ENCODE measurements at places on chromosomes 16 and 17.

DNA sequence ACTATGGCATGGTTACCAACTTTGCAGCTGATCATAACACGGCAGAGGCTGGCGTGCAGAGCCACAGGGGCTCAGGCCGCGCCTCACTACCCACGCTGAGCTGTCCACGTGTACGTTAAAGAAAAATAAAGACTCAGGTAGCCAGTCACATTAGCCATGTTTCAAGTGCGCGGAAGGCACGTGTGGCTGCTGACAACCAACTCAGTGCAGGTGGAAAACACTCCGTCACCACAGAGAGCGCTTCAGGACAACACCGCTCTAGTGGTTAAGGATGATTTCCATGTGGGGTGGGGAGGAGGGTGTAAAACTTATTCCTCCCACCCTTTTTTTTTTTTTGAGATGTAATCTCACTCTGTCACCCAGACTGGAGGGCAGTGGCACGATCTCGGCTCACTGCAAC is 33.8 kb downstream of the ZCCHC14 start:
- DNase-seq, result no peak

GRCh38 chr16:1492923-1493745 is at the start of gene TELO2:
TELO2 (plus strand) TSS chr16:1493360; CDS start chr16:1494282, 922 bp downstream.
- peak; percentile 81 for DNase-seq

- DNase-seq, result no peak
Observed at GRCh38 chr17:32976605-32977004, 15.0 kb upstream of the SPACA3 start.

GRCh38 chr17:42979511-42980273 is at the start of gene PTGES3L:
PTGES3L (minus strand) TSS chr17:42980080; CDS start chr17:42980053, 27 bp downstream.
- peak; percentile 60 for DNase-seq

DNA sequence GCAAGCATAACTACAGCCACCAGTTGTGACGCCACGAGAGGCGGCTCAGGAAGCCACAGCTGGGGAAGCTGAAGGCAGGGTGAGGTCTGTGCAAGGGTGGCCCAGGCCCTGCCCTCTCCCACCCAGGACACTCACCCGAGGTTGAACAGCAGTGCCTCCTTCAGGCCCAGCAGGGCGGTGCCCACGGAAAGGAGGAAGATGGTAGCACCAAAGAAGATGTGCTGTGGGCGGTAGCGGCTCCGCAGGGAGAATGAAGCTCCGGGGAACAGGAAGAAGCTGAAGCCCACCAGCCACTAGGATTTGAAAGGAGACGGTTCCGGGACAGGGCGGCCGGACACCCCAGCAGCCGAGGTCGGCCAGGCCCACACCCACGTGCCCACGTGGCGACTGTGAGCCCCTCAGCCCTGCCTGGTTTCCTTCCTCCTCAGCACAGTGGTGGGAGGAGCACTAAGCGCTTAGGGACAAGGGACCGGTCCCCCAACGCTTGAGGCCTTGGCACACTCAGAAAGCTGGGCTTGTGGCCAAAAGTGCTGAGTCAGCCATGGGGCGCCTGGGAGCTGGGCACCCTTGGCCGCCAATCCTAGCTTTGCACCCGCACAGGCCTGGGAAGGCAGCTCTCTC is 11.0 kb downstream of the CYB561 start:
- peak; percentile 74 for DNase-seq

DNA sequence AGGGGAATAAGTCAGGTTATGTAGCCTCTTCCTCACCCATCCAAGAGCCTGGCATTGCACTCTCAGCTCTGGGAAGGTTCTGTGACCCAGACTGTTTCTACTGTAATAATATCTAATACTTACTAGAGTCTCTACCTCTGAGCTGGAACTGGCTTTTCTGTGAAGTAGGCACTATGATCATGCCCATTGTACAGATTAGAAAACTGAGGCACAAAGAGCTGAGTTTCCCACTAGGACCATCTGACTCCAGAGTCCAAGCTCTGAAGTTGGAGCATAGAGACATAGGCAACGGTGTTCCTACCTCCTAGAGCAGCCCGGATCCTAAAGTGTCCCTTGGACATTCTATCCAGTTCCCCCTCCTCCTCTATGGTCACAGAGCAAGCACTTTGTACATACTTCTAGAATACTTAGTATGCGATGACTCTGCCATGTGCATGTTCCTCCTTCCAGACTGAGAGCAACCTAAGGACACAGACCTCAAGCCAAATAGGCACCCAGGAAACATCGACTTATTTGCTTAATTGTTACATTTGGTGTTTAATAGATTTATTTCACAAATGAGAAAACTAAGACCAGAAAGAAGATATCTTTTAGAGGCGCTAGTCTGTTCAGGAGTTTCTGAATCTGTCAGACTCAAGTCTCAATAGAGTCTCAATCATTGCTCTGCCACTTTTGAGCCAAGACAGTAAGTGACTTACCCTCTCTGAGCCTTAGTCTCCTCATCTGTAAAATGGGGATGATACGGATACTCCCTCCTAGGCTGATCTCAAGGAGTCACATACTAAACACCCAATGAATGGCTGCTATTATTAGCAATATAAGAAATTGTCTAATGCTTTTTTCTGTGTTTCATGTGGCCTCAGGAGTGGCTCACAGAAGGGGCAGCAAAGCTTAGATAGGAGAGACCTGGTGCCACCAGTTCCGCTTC is 3.6 kb downstream of the CLEC19A start:
- DNase-seq, result no peak

DNA sequence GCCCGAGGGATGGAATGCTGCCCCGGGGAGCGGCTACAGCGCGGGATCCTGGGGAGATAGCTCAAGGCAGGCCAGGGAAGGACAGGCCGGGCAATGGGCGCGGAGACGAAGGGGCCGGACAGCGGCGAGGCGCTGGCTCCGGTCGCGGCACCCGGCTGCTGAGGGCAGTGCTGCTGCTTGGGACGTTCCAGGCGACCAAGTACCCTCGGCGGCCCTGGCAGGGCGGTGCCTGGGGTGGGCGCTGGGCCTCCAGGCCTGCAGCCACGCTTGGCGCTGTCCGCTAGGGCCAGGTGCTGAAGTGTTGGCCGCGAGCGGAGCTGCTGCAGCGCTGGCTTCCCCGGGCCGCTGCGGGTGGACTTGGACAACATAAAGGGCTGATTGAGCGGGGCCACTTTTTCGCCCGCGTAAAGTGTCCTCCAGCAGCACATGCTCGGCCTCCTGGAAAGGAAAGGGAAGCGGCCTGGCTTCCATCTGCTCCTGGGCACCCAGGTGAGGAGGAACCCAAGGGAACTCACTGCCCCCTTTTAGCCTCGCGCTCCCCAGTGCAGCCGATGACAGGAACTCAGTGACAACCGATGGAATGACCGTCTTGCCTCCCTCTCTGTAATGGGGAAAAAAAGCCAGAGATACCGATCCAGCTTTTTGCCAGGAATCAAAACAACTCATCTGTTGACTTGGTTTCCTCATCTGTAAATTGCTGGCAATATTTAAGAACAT is 23.7 kb downstream of the CLEC3A start:
- peak; percentile 73 for DNase-seq

- no peak for DNase-seq
Observed at GRCh38 chr16:1056196-1056595, 16.4 kb upstream of the SSTR5 start.

GRCh38 chr17:66371561-66371960 is 69.1 kb downstream of the PRKCA start:
- no peak for DNase-seq

DNA sequence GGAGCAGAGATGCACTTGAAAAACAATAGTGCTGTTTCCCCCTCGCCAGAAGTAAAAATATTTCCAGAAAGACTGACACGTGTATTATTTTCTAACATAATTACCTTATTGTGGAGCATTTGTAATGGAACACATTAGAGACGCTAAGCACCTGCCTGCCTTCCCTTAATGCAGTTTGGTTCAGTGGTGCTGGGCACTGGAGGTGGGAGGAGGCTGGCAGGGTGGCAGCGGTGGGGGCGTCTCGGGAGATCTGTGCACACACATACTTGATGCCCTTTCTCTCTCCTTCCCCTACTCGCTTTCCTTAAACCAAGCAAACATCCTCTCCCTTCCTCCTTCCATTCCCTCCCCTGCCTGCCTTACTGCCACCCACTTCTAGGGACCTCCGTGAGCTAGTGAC is 156.6 kb upstream of the SDK2 start:
- DNase-seq, result no peak

DNA sequence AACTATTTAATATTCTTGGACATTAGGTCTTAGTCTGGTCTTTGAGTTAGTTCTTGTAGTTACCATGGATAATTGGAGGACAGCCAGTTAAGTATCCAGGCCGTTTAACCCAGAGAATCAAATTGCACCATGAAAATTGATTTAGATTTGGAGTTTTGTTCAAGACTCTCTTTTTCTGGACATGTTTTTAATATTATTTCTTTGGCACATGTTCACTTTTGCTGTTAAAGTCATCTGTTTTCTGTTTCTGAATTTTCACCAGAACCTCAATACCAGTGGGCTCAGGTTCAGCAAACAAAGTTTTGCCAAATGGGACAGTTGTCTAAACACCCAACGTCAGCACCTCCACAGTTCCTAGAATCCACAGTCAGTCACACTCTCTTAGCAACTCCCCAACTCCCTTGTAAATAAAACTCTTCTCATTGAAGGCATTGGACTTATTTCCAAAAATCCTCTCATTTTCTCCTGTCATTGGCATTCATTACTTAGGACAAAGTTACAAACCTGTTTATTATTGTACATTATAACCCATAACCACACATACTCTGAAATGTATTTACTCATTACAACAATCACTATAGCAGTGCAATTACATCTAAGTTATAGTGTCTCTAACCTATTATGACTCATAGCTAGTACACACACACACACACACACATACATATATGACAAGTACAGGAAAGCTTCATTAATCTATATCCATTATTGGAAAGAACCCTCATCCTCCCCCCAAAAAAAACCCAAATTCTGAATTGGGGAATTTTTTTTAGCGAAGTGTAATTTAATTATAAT is 33.5 kb upstream of the DNAH9 start:
- DNase-seq, result no peak

- no peak for DNase-seq
Observed at GRCh38 chr16:79601092-79601930, 774 bp upstream of the MAF start.

- DNase-seq, result no peak
Observed at GRCh38 chr17:57782647-57783337, 37.7 kb upstream of the CCDC182 start.

DNA sequence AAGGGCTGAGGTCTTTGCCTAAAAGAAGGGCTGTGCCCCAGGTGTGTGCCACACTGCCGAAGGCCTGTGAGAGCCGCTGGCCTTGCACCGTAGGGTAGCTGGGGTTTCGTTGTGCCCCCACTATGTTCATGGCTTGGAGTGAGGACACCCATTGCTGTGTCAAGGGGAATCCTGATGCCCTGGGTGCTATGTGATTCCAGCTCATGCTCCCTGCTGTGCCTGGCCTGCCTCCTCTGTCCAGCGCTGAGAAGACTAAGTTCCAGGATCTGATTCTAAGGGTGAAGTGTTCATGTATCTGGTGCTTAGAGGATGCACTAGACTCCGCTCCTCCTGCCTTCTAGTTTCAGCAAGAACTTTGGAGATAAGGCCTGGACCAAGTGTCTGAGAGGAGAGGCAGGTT is 47.4 kb downstream of the SREBF1 start:
- no peak for DNase-seq

DNA sequence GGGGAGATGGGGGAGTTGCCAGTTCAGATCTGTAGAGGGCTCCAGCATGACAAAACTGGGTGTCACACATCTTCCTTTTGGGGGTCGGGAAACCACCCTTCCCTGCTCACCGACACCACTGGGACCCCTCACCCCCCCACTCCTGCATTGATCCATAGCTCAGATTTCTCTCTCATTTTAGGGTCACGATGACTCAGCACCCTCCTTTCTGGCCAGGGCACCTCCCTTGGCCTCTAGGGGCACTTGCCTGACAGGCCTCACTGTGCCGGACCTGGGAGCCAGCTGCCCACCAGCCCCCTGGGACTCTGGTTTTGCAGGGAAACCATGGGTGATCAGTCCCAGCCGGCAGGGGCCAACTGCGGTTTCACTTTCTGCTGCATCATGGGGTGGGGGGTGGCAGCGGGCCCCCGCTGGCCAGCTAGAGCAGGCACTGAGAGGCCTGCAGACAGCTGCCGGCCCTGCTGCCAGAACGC is 239.4 kb downstream of the MRTFB start:
- DNase-seq, result peak; percentile 92

DNA sequence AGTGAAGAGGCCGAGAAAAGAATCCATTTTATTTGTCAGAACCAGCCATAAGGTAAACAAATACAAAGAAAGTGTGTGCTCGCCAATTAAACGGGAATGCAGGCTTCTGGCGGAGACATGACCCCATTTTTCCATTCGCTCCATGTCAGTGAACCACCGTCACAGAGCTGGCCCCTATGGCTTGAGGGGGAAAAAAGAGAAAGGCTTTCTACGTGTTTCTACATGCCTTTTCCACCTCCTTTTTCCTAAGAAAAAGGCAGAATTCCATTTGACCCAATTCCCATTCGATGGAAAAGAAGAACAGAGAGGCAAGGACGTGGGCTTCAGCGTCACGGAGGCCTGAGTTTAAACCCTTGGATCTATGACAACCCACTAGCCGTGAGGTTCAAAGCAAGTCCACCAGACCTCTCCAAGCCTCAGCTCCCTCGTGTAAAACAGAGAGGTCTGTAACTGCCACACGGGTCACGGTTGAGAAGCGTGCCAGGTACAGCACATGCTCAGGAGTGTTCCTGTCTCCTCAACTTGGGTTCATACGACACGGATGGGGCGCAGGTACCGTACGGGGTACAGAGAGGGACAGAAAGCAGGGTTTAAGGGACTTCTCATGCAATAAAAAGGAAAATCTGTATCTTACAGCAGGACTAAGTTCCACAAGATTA is 91.9 kb downstream of the NXN start:
- no peak for DNase-seq

GRCh38 chr16:29876594-29877249 is 13.7 kb upstream of the CDIPT start:
- DNase-seq, result no peak

DNA sequence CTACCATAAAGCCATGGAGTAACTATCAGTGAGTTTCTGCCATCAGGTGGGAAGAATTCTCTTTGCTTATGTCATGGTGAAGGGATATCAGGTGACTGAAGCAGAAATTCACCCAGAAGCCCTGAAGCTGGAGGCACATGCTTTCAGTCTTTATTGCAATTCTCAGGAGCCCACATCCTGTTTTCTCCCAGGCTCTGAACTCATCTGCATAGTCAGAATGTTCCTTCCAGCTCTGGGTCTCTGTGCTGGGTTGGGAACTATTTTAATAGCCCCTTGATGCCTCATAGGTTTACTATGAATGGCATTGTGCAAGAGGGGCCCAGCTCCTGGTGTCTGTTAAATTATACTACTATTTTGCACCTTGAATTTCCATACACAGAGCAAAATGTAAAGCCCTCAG is 198.4 kb upstream of the SOX9 start:
- DNase-seq, result no peak

DNA sequence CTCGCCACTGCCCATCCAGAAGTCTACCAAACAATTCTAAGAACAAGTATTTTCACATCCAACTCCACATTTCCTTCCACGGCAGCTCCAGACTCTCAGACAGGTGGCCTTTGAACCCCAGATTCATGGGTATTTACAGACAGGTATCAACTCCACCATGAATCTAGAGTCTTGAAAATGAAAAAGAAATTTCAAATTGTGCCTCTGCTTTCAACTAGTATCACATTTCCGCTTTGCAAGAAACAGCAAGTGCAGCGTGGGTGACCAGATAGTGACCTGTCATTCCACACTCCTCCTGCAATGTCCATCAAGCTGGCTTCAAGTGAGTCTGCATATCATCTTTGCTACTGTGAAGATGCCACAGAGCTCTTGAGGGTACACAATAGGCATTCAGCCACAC is 232.4 kb upstream of the RPL38 start:
- DNase-seq, result no peak

Measured in NB4 (cell line).